Activated T-helper 9 cell treated with anti-CD3 and anti-CD28 coated beads, Interleukin-2, amount 50 U/mL, for 16 hours (primary cell): ENCODE measurements at places on chromosomes 4 and X.

DNA sequence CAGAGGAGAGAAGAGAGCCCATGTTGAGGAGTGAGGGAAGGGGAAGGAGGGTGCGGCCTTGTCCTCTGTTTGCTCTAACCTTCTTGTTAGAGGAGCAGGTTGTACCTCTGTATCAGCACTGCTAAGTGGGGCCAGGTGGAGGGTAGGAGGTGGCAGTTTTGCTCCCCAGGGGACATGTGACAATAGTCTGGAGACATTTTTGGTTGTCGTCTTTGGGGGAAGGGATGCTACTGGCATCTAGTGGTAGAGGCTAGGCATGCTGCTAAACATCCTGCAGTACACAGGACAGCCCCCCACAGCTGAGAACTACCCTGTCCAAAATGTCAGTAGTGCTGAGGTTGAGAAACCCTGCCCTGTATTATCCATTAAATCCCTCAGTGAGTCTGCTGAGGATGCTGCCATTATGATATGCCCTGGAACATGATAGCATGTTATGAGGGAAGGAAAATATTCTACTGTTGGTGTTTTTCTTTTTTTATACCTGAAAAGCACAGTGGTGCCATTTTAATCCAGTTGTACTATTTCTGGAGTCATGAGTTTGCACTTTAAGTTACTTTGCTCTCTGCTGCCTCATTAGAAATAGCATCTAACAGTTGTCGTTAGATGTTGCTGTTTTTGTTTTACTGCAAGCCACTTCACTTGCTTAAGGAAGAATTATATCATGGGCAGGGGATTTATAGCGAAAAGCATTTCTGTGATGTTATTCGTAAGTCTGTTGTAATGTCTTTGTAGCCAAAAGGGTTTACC lies 90.6 kb downstream of the LRP2BP start:
- no peak for DNase-seq

DNA sequence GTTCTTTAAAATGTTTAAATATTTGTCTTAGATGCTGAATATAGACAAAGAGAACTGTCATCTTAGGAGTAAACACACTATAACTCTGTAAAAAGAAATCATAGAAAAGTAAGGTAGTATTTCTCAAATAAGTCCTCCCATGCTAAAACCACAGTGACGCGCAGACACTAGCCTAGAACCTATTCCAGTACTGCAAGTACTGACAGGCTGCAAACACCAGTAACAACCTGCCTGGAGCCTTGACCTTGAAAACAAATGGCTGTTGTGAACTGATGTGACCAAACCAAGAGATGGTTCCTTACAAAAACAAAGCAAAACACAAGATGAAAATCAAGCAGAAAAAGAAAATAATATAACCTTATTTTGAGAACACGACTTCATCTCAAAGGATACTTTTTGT lies 8.5 kb downstream of the TIFA start:
- DNase-seq = no peak

GRCh38 chr4:18844726-18845125 lies 823.2 kb upstream of the LCORL start:
- no peak for DNase-seq

DNA sequence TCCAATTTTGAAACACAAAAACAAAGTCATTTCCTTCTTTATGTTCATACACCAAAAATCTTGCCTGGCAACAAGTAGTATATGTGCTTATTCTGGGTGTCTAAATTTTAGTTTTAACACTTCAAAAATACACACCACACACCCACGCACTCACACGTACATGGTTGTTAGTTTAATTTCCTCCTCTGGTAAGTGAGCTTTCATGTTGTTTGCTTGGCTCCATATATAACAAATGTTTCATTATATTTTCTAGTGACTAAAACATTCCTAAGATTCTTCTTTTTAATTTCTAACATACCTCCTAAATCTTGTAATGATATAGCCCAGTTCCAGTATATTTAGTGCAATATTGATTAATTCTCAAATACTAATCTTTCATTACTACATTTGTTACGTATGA lies 80.9 kb downstream of the PRDM5 start:
- DNase-seq = no peak

DNA sequence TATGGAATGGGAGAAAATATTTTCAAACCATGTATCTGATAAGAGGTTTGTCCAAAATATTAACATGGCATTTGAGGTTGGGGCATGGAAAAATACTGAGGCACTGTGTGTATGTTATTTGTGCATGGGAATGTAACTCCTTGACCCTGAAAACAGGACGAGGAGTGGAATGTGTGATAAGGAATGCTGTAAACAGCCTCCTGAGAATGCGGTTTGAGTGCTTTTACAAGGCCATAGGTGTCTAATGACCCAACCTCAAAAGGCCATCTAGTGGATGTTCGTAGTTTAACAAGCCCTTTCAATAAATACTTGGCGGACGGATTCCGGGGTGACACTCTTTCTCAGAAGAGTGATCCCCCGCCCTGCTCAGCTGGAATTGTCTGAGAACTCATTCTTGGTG lies 162.9 kb upstream of the USP9X start:
- DNase-seq = no peak

DNA sequence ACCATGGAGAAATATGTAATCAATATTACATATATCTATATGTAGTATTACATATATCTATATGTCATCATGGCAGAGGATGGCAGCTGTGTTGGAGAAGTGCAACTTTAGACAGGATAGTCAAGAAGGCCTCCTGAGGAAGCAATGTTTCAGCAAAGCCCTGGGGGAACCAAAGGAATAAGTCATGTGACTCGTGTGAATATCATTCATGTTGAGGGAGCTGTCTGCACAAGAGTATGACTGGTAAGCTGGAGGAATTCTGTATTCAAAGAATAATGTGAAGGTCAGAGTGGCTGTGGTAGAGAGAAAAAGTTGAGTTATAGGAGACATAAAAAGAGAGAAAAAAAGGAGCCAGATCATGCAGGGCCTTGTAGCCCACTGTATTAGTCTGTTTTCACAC lies 92.9 kb upstream of the EDNRA start:
- DNase-seq = no peak

- DNase-seq = peak; percentile 54
Observed at GRCh38 chrX:136577552-136577951, 45.5 kb downstream of the VGLL1 start.

DNA sequence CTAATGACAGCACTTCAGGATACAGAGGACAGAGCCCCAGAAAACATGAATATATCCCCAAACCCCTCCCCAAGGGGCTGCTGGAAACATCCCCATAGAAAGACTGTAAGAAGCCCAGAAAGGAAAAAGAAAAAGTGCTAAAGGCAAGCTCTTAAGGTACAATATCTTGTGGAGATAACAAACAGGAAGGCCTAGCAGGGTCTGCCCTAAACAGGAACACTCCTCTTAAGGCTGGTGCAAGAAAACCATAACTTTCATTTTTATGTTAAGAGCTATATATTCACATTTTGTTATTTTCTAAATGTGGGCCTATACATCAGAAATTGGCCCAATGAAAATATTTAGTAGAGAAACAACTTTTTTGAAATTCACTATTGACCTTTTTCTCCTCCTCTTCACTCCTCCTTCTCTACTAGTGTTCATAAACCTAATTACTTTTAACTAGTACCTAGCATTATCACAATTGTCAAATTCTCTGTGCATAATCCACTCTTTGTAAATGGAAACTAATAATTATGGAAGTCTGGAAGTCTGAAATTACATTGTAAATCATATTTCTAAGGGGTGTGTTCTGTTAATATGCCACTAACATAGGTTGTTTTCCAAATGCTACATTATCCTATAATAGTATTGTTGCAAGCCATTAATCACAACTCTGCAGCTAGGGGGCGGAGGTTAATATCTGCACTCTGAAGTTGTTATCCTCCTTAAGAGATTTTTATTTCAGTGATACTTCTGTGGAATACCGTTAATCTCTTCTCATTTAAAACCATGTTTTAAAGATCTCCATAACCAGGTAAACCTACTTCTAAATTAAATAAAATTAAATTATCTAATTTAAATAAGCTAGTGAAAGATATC lies 59.8 kb downstream of the CASK start:
- DNase-seq = no peak

DNA sequence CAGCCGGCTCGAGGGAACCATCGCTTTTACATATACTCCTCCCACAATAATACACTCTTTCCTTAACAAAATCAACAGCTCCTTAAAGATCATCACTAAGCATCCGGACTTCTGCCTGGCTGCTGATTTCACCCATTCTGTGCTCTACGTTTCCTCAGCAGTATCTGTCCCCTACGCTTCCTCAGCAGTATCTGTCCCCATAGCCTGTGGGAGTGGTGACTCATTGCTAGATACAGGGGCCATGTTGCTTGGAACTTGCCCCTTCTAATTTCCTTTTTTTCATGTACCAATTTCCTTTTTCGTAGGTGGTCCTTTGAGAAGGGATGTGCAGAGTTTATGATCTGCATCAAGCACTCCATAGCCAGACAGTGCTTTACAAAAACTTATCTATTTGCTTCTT lies 18.6 kb downstream of the MAP3K15 start:
- no peak for DNase-seq

GRCh38 chrX:73524906-73525305 lies 38.1 kb upstream of the CHIC1 start:
- no peak for DNase-seq
